ENCODE measurements at places on chromosomes 2 and 18.

GRCh38 chr2:229431327-229431954 is 160.4 kb upstream of the PID1 start:
- peak; percentile 46 for DNase-seq

DNA sequence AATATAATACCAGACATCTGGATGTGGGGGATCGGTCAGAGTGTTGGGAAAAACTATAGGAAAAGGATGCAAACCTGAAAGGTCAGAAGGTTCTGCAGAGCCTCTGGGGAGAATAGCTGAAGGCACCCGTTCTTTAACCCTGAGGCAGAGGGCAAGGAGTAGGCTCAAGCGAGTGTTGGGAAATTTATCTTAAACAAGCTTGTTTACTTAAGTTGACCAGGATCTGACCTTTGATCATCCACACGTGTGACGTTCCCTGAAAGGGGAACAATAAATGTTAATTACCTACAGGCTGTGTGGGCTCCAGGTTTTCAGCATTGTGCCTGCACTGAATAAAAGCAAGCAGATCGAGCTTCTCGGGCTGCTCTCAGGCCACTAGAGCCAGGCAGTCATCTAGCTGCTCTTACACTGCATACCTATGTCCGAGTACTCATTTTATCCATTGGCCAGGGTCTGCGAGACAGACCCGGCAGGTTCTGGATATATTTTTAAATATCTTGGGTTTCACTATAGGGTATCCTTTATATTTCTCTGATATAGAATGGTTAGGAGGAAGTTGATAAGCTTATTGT is 400.6 kb upstream of the CHST9 start:
- no peak for DNase-seq

DNA sequence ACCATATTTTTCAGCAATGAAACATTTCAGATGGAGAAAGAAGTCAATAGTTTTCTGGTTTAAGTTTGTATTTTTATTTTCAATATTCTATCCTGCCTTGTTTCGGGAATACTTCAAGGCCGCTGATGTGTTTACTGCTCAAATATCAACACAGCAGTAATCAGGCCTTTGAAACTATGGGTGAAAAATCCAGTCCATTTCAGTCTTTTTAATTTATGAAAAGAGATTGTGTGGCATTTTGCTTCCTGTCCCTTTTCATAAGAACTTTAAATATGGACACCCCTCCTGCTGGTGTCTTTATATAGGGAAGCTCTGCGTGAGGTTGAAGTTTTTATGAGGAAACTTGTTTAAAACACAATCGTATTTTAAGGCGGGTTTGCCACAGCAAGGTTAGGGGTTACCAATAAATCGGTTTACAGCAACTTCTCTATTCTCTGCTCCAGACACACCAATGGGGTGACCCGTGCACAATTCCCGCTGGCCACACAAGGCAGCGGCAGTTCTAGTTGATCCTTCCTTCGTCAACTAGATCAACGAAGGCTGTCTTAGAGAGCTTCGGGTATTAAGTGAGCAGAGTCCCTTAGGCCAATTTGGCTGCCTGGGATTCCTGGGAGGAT is 1.2 kb upstream of the TANC1 start:
- DNase-seq, result no peak

DNA sequence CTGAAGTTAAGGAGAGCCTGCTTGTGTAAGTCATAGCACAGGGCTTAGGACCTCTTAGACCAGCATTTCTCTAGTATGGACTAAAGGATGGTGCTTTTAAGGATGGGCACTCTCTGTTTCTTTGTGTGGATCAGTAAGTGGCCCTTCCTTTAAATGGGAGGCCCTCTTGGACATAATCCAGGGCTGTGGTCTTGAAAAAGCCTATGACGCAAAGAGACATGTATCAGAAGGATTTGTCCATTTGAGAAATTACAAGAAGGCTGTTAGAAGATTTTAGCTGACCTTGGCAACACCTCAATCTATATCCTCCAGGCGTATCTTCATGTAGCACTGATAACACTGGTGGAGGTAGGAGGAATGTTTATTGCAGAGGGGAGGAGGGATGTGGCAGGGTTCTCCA is 79.2 kb downstream of the PRPF40A start:
- DNase-seq, result no peak

GRCh38 chr2:44747794-44748193 is 193.7 kb upstream of the SIX3 start:
- DNase-seq, result no peak
